ENCODE measurements at places on chromosomes 3 and 15. TPM values are rescaled to one million over a fixed set of nuclear protein-coding genes. Genes with fewer than 3 reads are reported as not detected.

- no peak for ATAC-seq
Measured at GRCh38 chr3:63920001-63920400, 7.8 kb upstream of the SCAANT1 start.

GRCh38 chr3:61686228-61686648 is 124.9 kb downstream of the PTPRG start:
- ATAC-seq = no peak

DNA sequence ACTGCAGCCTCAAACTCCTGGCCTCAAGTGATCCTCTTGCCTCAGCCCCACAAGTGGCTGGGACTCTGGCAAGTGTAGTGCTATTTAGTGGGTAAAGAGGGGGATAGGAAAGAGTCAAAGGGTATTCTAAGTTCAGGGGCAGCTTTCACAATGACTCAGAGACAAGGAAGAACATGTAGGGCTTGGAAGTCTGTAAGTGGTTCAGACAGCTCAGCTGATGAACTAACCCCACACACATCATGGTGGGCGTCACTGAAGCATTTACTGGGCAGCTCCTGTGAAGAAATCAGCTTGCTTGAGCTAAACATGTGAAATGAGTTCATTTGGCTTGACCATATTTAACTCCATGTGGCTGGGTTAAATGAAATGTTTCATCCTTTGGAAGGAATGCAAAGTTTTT is 34.6 kb upstream of the THSD4 start:
- no peak for ATAC-seq

DNA sequence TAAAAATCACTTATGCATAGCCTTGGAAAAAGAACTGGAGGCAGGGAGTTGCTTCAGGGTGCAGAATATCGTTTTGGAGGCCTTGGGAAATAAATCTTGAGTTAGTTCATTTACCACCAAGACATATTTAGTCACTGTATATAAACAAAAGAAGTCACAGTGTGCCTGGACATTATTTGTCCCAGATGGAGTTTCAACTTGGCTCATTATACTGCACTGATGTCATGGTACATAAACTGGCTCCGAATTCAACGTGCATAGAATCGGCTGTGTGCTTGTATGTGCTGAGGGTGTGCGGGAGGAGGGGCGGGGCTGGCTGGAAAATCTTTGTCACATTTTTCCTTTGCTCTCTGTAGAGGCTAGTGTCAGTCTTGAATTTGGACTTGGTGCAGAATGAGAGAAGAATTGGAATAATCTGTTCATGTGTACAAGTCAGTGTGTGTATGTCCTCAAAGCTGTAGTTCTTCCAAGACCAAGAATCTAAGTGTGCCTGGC is 86.6 kb downstream of the FNDC3B start:
- ATAC-seq = peak; percentile 61

GRCh38 chr3:18049096-18049495 is 306.7 kb upstream of the TBC1D5 start:
- no peak for ATAC-seq

DNA sequence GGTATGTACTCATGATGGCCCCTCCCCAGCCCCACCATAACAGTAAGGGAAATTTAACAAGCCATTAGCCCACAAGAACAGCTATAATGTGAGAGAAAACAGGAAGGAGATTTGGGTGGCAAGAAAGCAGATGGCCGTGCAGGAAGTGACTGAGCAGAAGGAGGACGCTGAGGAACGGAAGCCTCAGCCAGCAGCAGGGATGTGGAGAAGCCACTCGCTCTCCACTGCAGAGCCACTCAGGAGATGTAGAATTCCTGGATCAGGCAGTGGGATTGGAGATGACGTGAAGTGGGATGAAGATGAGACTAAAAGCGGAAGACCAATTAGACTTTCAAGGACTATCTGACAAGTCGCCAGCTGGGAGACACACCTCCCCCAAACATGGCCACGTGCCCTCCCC is 31.2 kb downstream of the PRR23E start:
- no peak for ATAC-seq

- ATAC-seq = no peak
Measured at GRCh38 chr3:170564664-170565063, 21.2 kb downstream of the SLC7A14 start.

TGM5 gene
- 0.31 TPM for total RNA-seq

DNA sequence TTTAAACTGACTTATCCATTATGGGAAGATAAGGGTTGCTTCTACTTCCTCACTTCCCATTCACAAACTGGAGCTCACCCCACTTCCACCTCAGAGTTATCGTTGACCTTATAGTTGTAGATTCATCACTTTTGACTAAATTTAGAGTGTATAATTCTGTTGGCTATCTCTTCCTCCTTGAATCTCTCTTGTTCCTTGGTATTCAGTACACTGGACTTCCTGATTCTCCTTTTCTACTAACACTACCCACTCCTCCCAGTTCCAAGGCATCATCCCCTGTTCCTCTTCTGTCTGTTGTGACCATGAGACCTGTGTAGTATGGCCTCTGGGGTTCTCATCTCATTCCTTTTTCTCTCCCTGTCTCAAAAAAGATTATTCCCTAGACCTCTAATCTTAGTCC is 5.9 kb upstream of the GPR87 start:
- ATAC-seq = no peak

GRCh38 chr15:70466305-70466704 is 297.1 kb downstream of the UACA start:
- no peak for ATAC-seq

DNA sequence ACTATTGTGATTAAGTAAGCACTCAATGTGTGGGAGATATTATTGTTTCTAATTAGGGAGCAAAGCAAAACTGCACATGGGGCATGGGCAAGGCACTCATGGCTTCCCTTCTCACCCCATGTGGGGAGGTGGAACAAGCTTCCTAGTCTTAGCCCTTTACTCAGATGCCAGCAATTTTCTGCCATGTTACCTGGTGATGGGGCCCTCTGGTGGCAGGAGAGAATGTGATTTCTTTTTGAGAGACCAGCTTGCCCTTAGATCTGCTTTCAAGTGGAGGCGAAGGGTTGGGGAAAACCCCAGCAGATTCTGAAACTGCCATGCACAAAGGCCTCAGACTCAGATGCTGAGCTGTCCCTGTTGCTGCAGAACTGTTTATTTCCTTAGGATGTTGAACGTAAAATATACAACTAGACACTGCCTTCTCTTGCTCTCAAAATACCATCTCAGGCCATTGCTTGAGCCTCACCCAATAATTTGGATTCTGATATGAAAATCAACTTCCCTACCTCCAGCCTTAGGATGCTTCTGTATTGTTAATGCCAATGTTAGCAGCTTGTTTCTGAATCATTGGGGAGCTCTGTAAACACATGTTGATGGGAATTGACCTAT is 130.2 kb upstream of the TPRG1 start:
- no peak for ATAC-seq

DNA sequence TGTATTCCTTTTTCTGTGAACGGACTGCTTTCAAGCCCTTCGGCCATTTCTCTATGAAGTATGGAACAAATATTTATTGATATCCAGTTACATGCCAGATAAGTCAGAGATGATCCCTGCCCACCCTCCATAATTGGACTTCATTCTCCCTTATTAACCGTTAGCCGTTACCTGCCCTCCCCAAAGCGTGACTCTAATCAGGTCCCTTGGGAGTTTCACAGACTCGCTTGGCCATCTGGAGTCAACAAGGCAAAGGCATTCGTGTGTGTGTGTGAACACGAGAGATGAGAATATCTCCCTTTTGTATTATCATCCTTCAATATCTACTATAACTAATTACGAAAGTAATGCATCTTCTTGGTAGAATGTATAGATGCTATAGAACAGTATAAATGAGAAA is 314.5 kb downstream of the TLE3 start:
- ATAC-seq = no peak

- ATAC-seq = no peak
Measured at GRCh38 chr3:15978801-15979200, 181.0 kb upstream of the ANKRD28 start.

DNA sequence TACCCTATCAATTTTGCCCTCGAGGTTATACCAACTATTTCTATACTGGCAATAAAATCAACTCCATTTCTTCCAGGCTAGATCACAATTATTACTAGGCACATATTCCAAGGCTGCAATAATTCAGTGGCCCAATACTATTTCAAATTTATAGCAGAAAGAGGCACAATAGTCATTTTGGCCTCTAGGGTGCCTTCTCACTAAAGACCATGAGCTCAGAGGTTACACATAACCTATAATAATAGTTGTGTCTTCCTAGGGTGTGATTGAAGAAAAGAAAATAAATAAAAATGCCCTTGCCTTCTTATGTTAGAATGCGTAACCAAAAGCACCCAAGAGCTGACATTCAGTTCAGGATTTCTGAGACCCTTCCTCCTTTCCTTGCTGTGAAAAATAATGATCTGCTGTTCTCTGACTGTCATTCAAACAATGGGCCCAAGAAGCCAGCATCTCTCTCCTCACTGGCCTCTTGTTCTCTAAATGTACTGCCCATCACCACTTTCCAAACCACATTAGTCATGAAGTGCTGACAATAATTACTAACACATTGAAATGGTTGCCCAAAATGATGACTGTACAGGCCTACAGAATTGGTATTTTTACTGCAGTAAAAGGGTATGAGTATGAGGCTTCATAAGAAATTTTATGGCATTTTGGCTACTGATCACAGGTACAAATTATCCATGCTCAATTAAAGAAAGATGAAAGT is 244.8 kb downstream of the LRRN1 start:
- peak; percentile 75 for ATAC-seq

SOX2 gene
- total RNA-seq = 95.6 TPM

DNA sequence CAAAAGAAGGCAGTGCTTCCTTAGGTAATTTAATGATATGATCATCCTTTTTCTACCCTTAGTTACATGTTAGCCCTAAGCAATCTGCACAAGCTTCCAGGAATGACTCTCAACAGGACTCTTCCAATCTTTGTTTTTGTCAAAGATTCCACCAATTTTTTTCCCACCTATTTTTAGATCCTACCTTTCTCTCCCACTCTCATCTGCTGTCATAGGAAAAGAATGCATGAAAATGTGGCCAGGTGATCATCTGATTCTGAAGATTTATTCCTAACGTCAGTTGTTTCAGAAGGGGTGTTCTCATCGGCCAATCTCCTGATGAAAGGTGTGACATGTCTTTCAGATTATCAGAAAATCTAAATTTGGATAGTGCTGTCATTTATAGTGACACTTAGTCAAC is 7.2 kb downstream of the CCDC54 start:
- no peak for ATAC-seq

DNA sequence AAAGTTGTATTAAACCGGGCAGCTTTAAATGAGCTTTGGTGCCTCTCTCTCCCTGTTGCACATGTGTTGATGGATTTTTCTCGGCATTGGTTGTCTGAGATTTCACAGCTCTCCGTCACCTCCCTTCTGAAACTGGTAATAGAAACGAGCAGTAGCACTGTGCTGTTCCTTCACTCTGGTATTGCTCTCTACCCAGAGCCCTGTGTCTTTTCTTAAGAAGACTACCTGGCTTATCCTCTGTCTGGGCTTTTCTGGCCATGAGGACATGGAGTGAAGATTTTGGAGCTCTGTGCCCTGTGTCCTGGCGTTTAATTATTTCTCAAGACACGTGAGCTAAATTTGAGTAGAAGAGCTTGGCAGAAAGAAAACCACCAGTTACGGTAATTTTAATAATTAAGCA is 209.6 kb upstream of the EIF1B start:
- peak; percentile 56 for ATAC-seq

TMEM108 gene
- 0.51 TPM for total RNA-seq

- no peak for ATAC-seq
Measured at GRCh38 chr15:99154271-99154670, 49.4 kb downstream of the SYNM start.

DNA sequence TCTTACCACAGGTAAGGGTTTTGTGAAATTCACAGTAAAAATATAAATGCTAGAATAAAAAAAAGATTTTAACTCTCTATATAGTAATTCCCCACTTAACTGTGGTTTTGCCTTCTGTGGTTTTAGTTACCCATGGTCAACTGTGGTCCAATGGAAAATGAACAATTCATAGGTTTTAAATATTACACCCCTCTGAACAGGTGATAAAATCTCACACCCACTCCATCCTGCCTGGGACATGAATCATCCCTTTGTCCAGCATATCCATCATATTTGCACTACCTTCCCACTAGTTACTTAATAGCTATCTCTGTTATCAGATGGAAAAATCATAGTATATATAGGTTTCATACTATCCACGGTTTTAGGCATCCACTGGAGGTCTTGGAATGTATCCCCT is 49.2 kb downstream of the HDGFL3 start:
- no peak for ATAC-seq

DNA sequence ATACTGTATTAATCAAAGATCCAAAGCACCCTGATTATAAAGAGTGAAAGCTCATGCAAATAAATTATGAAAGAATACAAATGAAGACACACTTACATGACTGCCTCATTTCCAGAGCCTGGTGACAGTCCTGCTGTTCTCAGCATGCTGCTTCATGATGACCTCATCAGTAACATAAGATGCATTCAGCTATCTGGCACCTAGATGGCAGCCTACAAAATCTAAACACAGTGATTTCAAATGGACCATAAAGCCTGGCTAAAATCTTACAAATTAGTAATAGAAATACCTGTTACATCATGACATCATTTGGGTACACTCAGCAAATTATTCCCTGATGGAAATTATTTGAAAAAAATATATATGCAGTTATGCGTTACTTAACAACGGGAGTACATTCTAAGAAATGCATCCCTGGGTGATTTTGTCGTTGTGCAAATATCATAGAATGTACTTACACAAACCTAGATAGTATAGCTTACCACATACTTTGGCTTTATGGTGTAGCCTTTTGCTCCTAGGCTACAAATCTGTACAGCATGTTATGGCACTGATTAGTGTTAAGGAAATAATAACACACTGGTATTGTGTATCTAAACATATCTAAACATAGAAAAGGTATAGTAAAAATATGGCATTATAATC is 207.2 kb downstream of the EPHA3 start:
- peak; percentile 100 for ATAC-seq

DNA sequence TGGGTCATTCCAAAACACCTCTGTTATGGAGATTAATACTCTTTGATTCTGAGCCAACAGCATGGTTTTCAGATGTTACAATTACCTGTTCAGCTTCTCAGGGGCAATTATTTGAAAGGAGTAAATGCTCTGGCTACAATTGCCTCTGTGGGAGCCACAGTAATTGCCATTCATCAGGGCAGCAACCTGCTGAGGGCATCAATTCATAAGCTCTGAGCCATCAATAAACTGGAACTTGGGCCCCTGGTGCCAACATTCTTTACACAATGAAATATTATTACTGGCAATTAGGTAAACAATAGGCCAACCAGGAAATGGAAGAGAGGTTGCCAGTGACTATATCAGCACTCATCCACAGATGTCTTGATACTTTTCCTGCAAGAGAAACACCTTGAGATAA is 660.8 kb downstream of the MECOM start:
- no peak for ATAC-seq
